Right ventricle myocardium inferior (tissue), 1 donor: ENCODE measurements at places on chromosomes 2 and 18. TPM values are rescaled to one million over a fixed set of nuclear protein-coding genes. Genes with fewer than 3 reads are reported as not detected.

- DNase-seq, result no peak
Observed at GRCh38 chr2:189150033-189150432, 29.5 kb downstream of the COL5A2 start.

GRCh38 chr2:84781942-84782716 lies 98.8 kb downstream of the TRABD2A start:
- no peak for DNase-seq

GRCh38 chr2:41724465-41724864 lies 323.4 kb upstream of the PKDCC start:
- DNase-seq, result no peak

- no peak for DNase-seq
Observed at GRCh38 chr2:10493634-10494281, 45.6 kb upstream of the ODC1 start.

- no peak for DNase-seq
Observed at GRCh38 chr2:45176390-45176789, 167.1 kb upstream of the SIX2 start.

DNA sequence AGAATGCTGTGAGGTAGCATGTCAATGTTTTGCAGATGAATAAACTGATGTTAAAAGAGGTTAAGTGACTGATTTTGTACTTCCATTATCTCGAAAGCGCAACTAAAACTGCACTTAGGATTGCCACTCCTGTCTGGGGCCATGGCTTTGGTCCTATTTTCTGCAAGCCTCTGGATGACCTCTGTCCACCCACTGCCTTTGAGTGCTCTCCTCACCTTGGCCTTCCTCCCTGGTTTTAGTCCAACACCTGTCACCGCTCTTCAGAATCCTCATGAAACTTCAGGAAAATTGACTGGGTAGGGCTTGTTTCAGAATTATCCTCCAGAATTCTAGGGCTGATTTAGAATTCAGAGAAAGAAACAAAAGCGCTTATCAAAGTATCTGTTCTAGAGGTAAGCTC lies 51.1 kb upstream of the HNMT start:
- no peak for DNase-seq

GRCh38 chr2:24893934-24894333 lies 26.1 kb downstream of the ADCY3 start:
- DNase-seq, result no peak

DNA sequence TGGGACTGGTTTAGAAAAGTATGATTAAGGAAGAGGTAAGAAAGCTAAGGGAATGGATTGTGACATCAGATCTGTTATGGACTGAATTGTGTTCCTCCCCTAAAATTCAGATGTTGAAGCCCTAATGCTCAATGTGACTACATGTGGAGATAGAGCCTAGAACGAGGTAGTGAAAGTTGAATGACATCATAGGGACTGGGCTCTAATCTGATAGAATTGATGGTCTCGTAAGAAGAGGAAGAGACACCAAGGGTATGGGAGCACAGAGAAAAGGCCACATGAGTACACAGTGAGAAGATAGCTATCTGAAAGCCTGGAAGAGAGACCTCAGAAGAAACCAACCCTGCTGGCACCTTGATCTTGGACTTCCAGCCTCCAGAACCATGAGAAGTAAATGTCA lies 178.3 kb downstream of the TRIB2 start:
- DNase-seq, result no peak

DNA sequence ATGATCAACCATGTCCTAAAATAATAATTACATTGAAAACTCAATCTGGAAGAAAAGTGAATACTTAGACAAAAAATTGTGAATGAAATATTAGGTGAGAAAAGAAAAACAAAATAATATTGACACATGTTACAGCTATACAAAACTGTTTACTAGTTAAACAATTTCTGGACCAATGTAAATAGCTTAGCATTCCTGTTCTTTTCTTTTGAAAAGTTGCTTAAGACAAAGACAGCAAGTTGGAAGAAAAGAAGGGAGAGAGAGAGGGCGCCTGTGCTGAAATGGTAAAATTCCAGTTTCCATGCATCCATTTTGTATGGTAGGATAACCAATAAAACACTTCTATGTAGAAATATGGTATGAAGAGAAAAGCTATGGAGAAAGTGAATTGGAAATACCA lies 94.1 kb upstream of the RFX8 start:
- no peak for DNase-seq

GRCh38 chr2:159136391-159136790 lies 150.1 kb downstream of the WDSUB1 start:
- DNase-seq, result no peak

- DNase-seq, result no peak
Observed at GRCh38 chr2:55047677-55048299, 2.5 kb downstream of the RTN4 start.

CDK5R2 gene
- total RNA-seq, result not detected

PER2 gene
- total RNA-seq, result 4.7 TPM

SCRN3 gene
- total RNA-seq, result 42.6 TPM
